Epithelial cell of prostate (primary cell): ENCODE measurements at places on chromosomes 7 and 10.

- no peak for DNase-seq
Observed at GRCh38 chr7:38686888-38687287, 55.7 kb upstream of the AMPH start.

- no peak for DNase-seq
Observed at GRCh38 chr10:95241533-95241932, 47.5 kb downstream of the ACSM6 start.

- DNase-seq: no peak
Observed at GRCh38 chr7:19407270-19407669, 262.0 kb upstream of the FERD3L start.

DNA sequence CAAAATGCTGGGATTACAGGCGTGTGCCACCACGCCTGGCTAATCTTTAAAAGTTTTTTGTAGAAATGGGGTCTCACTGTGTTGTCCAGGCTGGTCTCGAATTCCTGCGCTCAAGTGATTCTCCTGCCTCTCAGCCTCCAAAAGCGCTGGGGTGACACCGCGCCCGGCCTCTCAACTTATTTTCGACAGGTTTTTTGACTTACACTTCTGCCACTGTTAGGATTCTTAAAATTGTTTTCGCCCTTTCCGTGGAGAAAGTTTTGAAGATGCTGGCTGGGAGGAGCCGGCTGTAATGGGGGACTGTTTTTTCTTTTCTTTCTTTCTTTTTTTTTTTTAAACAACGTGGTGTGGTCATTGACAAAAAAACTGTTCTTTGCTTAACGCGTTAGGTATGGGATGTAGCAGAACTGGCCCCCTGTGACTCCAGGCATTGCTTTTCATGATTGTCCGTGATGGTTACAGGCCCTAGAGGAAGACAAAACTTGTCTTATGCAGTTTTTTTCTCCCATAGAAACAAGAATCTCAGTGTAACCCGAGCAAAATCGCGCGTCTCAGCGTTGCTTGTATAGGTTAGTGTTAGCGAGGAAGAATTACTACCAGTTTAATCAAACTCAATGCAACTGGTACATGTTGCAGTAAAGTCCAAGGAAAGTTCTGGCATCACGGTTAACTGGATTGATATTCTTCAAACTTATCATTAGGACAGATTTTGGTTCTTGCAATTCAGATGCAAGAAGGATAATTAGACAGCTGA is 72.2 kb downstream of the DAGLB start:
- DNase-seq: no peak

DNA sequence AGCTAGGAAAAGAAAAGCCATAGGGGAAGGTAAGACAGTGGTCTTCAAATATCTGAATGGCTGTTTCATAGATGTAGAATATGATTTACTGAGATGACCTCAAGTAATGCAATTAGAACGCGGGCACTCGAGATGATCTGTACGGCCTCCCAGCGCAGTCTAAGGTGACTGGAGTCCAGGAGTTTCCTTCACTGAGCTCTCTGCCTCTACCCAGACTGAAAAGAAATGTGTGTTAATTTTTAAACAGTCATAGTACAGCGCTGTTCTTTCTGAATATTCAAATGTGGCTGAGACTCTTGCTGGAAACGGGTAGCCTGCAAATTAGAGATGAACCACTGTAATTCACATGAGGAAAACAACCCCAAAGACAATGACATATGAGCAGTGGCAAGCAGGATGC is 562.4 kb upstream of the AUTS2 start:
- no peak for DNase-seq

- no peak for DNase-seq
Observed at GRCh38 chr7:55588379-55588699, 16.0 kb upstream of the VOPP1 start.

- no peak for DNase-seq
Observed at GRCh38 chr7:14714161-14714728, 188.3 kb downstream of the DGKB start.

DNA sequence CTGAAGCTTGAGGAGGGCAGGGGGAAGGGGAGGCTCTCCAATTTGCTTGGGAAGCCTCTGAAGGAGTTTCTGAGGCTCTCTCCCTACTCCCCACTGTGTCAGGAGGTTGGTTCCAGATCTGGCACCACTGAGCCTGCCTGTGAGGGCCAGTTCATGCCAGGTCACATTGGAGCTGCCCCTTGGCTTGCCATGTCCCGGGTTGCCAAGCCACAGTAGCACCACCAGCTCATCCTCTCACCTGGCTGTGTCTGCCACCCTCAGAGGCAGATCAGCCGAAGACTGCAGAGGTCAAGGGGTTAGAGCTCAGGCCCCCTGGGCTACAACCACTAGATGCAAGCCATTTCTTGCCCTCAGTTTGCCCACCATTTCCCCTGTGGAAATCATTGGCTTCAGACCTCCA is 3.1 kb downstream of the C10orf71 start:
- DNase-seq: no peak

DNA sequence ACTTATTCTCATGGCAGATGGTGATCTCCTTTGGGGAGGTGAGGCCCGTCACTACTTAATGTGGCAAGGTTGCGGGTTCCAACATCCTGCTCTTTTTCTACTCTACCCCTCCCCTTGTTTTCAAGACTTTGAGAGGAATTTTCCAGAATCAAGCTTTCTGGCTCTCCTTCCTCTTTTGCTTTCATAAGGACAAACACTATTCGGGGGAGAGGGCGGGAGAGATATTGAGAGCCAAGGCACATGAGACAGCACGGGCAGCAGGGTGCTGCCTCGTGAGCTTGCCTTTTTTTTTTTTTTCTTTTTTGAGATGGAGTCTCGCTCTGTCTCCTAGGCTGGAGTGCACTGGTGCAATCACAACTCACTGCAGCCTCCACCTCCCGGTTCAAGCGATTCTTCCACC is 6.9 kb upstream of the PFKFB3 start:
- DNase-seq: no peak

GRCh38 chr10:16867556-16867955 is 50.3 kb upstream of the RSU1 start:
- no peak for DNase-seq

DNA sequence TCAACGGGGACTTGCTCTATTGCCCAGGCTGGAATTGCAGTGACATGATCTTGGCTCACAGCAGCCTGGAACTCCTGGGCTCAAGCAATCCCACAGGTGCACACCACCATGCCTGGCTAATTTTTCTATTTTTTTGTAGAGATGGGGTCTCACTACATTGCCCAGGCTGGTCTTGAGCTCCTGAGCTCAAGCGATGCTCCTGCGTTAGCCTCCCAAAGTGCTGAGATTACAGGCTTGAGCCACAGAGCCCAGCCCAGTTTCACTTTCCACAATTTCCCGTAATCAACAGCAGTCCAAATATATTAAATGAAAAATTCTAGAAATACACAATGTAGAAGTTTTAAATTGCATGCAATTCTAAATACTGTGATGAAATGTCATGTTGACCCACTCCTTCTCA is 24.0 kb downstream of the SEPTIN14 start:
- no peak for DNase-seq

DNA sequence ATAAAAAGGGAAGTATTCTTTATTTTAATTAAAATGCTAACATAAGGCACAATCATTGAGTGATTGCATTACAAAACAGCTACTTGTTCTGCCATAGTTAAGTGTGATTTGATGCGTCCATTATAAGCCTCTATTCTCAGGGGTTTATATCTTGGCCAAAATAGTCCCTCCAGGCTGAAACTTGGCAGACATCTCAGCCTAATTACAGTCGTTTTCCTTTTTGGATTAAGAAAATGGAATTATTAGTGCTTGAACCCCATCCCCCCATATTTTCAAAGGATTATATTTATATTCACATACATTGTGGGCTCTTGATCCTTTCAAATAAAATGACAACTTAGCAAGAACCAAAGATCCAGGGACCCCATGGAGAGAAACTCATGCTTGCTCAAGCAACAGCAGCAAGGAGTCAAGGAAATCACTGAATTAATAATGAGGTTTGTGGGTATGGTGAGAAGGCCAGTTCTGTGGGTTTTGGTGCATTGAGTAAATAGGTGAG is 66.7 kb upstream of the NEUROD6 start:
- no peak for DNase-seq
